ENCODE measurements at places on chromosomes 11 and 22.

DNA sequence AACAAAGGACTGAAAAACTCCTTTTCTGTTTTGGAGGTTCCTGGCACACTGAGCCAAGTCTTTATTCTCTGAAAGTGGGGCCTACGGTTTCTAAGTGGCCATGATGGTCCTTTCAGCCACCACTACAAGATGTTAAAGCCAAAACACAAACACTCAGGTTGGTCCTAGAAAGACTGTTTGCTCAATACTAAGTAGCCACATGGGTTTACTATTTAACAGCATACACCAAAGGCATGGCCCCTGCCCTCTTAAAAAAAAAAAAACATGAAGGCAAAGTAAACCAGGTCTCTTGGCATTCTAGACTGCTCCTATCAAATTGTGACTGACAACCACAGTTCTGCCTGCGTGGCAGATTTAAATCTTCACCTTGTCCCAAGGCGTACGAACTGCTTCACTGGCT lies 123.6 kb upstream of the BID start:
- no peak for DNase-seq

GRCh38 chr22:39690881-39691605 lies 120.5 kb downstream of the CACNA1I start:
- no peak for DNase-seq

- DNase-seq: no peak
Observed at GRCh38 chr11:433111-433510, 8.7 kb downstream of the ANO9 start.

GRCh38 chr11:120290956-120291355 lies 34.1 kb upstream of the TLCD5 start:
- no peak for DNase-seq

DNA sequence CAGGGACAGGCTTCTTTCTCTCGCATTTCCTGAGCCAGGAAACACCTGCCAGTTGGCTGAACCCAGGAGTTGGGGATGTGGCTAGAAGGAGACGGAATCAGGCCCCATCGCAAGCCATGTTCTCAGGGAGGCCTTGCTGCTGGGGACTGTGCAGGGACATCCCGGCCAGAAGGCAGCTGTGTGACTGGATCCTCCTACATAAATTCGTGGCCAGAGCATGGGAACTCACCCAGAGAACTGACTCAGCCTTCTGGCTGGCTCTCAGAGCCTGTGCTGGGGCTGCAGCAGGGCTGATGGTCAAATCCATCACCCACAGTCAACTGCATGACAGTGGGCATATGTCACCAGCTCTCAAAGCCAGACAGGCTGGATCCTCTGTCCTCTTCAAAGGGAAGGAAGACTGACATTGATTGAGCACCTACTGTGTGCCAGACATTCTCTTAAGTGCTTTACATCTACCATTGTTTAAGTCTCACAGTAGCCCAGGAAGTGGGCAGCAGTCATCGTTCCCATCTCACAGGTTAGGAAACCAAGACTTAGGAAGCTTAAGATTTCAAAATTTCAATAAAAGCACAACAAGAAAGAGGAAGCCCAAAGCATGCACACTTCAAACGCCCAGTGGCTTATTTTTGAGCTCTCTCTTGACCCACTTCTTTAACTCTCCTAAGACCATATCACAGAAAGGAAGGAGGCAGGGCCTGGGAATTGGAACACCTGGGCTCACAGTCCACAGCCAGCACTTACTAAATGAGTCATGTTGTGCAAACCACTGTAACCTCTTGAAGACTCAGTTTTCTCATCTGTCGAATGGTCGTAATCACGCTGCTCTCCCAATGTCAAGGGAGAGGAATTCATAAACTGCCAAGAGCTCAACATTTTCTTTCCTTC lies 30.9 kb upstream of the CACNG2 start:
- DNase-seq: no peak

DNA sequence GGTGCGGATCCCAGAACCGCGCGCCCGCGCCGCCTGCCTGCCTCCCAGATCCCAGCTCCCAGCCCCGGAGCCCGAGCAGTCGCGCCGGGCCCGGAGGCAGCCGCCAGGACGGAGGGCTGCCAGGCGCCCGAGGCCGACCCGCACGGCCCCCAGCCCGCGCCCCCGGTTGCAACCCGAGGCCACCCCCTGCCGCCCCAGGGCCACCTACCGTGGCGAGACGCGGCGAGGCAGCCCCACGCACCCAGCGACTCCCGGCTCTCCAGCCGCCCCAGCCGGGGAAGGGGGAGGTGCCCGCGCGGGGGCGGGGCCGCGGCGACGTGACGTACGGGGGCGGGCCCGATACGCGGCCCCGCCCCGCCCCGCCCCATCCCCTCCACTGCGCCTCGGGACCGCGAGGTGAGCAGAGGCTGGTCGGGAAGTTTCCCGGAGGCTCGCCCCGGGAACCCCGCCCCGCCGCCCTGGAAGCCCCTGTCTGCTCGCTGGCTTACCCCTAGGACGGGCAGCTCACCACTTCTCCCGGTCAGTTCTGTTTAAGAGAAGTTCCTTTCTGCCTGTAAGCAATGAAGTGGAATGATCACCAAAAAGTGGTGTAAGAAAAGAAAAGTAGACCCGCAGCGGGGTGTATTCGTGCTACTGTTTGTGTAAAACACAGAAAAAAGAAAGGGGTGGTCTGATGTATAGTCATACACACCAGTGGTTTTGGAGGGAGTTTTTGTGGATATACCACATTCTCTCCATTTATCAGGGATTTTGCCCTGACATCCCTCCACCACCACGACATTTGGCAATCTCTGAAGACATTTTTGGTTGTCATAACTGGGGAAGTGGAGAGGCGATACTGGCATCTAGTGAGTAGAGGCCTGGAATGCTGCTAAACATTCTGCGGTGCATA lies at the start of gene TPST2:
Gene TPST2, minus strand, starts transcription at position 288 of the 892 bp plus-strand sequence. CDS start 48,502 bp downstream, outside the sequence.
- DNase-seq: peak; percentile 67

- no peak for DNase-seq
Observed at GRCh38 chr11:64996710-64997380, at the start of gene BATF2. Gene BATF2 (minus strand): TSS chr11:64996971. CDS start chr11:64996914, 57 bp downstream.

DNA sequence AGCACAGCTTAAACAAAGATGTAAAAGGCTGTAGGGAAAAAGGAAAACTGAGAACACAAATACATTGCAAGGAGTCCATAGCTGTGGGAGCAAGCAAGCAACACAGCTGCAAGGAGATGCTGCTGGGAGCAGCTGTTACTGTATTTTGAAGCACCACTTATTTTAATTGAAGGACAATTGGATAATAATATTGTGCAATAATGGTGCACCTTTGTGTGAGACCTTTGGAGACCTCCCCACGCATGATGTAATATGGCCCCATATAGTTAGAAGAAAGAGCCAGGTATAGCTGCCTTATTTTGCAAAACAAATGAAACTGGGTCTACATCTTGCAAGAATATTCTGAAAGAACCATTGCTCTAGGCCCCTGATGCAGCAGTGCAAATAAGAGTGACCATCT lies 191.1 kb upstream of the KIRREL3 start:
- no peak for DNase-seq

DNA sequence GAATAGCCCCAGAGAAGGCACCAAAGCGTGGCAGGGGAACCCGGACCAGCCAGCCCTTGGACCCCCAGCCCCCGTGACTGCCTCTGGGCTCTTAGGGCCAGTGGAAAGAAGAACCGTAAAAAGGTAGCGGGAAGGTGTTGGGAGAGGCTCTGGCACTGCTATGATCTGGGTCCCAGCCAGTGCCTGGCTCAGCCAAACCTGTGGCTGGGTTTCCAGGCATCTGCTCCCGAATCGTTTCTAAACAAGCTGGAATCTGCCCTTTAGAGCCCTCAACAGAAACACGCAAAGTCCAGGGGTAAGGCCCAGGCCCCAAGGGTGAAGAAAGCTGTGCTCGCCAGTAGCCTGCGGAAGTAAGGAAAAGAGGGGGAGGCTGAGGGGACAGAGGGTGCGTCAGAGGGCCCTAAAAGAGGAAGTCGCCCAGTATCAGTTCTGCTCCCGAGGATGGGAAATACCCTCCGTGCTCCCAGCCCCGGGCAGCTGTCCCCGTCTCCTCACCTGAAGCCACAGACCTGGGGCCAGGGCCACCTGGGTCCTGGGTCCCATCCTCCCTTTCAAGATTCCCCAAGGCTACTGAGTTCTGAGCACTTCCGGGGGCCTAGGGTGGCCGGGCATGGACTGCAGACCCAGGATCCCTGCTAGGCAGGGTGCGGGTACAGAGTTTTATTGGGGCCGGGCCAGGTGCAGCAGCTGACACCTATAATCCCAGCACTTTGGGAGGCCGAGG lies 24.7 kb downstream of the IL10RA start:
- DNase-seq: no peak

DNA sequence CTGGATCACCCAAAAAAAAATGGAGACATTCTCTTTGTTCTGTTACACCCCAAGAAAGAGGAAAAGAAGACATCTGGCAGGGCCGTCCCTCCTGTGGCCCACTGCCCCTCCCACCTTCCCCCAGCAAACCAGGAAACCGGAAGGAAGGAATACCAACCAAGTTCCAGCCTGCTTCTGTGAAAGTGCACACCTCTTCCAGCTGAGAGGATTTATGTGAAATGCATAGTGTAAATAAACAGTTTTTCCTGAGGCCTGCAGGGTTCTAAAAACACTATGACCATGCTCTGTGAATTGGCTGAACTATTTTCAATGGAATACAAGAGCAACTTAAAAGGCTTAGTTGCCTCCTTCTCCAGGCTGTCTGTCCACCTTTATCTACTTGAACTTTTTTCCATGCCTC lies 50.0 kb upstream of the CHST1 start:
- DNase-seq: no peak

GRCh38 chr11:35173011-35173511 lies 34.1 kb downstream of the CD44 start:
- DNase-seq: no peak

GRCh38 chr11:2215561-2216399 lies 44.2 kb upstream of the TH start:
- no peak for DNase-seq

GRCh38 chr22:48476577-48476976 lies 1351.1 kb downstream of the BRD1 start:
- DNase-seq: no peak

- no peak for DNase-seq
Observed at GRCh38 chr11:117790279-117790678, 6.7 kb downstream of the DSCAML1 start.

DNA sequence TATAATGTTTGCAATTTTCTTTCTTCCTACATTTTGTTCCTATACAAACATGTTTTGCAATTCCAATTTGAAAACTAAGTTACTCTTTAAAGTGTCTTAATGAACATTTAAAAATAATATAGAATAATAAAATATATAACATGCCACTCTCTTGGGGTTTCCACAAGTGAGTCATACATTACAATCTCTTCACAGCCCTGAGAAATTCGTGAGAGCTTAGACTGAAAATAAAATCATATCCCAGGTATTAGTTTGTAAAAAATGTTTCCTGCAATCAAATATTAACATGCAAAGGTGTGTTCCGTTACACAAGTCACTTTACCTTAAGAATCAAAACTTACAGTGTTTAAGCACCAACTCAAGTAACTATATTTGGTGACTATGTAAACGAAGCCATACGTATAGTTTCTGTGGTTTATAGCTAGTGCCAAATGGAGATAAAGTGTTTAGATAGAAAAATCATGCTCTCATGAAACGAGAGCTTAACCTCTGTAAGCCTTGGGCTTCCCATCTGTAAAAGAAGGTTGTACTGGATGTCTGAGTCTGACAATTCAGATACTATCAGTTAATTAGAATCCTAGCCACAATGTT lies 253.6 kb upstream of the ANO3 start:
- DNase-seq: no peak

DNA sequence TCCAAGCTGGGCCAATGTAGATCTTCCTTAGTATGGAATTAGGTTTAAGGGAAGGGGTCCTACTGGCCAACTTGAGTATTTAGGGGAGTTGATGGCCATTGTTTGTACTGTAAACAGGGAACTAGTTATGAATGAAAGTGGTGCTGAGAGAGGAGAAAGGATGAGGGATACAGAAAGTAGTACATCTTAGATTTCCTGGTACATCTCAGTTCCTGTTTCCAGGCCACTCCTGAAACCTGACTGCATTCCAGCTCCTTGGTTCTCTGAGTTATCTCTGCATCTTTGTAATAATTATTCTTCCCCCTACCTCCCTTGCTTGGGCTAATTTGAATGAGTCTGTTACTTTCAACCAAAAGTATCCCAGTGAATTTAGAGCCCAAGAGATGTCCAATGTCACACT lies 30.1 kb downstream of the MIAT start:
- DNase-seq: no peak

DNA sequence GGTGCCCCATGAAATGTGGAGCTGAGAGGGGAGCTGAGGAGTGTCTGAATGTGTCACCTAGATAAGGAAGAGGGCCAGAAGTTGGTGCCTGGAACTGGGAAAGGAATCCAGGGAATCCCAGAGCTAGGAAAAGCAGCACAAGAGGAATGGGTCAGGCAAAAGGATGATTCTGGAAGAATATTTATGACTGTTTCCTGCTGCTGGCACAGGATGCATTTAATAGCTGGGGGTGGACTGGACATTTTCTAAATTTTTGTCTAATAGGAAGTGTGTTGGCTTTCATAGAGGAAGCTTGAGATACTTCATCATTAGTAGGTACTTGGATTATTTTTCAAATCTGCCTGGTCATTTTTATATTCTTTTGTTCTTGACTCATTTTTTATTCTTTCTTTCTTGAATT lies 17.4 kb upstream of the MRGPRX2 start:
- DNase-seq: no peak

- no peak for DNase-seq
Observed at GRCh38 chr22:38564669-38565068, 5.3 kb downstream of the DMC1 start.

DNA sequence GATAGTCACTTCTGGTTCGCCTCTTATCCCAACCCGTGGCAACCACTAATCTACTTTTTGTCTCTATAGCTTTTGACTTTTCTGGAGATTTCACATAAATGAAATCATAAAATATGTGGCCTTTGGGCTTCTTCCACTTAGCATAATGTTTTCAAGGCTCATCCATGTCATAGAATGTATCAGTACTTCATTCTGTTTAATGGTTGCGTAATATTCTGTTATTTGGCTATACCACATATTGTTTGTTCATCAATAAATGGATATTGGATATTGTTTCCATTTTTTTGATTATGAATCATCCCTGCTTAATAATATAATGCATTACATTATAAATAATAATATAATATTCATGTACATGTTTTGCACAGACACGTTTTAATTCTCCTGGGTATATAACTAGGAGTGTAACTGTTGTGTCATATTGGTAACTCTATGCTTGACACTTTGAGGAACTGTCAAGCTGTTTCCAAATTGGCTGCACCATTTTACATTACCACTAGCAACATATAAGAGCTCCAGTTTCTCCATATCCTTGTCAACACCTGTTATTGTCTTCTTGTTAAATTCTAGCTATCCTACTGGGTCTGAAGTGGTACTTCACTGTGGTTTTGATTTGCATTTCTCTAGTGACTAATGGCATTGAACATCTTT lies 181.5 kb downstream of the CADM1 start:
- no peak for DNase-seq

DNA sequence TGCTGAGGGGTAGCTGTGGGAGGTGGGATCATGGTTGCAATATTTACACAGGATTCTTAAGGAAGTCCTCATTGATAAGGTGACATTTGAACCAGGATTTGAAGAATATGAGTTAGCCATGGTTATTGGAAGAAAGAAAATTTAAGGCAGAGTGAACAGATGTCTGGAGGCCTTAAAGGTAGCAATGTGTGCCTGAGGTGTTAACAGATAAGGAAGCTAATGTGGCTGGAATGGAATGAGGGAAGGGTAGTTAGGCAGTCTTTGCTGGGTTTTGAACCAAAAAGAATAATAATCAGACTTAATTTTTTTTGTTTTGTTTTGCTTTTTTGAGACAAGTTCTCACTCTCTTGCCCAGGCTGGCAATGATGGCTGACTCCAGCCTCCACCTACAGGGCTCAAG lies 9.7 kb upstream of the DEPDC7 start:
- DNase-seq: no peak

Data from stimulated activated CD8-positive, alpha-beta memory T cell treated with anti-CD3 and anti-CD28 coated beads, Interleukin-7, amount 100 ng/mL, for 1 hour (primary cell).